CD4-positive, alpha-beta T cell treated with Interleukin-17A for 4 hours (primary cell): ENCODE measurements at places on chromosomes 6 and 20.
A peak's percentile ranks its signal among the peaks of the same experiment; 100 is the strongest.

- DNase-seq: no peak
These were observed 14.3 kb downstream of the LYRM4 start for GRCh38 chr6:5246141-5247097.

DNA sequence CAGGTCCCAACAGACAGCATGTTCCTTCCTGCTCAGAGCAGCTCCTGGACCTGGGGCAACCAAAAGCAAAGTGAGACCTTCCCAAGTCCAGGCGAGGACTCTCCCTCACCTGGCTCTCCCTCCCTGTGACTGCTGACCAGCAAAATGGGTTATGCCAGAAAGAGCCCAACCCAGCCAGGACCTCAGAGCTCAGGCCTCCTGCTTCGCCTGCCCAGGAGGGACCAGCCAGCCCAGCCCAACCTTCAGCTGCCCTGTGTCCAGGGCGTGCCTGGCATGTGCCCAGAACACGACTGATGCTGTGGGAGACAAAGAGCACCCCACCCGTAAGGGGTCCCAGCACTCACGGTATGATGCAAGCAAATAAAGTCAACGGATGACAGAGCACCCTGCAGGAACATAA lies 74.0 kb upstream of the CST7 start:
- DNase-seq: no peak

DNA sequence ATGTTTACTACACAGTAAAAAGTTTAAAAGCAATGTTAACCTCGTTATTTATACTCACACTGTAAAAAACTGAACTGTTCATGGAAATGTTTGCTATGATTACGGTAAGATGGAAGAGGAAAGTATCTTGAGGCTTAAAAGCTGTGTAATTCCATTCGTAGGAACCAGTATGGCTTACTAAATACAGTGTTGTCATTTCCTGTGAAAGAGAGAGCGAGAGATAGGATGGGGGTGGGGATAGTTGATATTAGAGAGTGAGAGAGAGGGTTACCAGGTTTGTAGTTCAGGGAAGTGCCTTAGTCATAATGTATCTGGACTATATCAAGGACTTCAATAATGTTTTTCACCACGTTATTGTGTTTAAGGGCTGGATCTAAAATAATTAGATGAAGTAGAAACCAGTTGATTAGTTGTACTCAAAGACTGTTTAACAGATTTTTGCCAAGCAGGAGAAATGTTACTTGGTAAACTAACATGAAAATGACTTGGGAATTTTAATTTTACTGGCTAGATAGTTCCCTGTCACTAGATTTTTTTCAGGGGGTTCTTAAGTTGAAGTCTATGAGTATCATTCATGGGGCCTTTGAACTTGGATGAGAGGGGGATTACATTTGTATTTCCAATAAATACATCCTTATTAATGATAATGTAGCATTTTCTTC lies 30.4 kb downstream of the AFDN start:
- DNase-seq: no peak

DNA sequence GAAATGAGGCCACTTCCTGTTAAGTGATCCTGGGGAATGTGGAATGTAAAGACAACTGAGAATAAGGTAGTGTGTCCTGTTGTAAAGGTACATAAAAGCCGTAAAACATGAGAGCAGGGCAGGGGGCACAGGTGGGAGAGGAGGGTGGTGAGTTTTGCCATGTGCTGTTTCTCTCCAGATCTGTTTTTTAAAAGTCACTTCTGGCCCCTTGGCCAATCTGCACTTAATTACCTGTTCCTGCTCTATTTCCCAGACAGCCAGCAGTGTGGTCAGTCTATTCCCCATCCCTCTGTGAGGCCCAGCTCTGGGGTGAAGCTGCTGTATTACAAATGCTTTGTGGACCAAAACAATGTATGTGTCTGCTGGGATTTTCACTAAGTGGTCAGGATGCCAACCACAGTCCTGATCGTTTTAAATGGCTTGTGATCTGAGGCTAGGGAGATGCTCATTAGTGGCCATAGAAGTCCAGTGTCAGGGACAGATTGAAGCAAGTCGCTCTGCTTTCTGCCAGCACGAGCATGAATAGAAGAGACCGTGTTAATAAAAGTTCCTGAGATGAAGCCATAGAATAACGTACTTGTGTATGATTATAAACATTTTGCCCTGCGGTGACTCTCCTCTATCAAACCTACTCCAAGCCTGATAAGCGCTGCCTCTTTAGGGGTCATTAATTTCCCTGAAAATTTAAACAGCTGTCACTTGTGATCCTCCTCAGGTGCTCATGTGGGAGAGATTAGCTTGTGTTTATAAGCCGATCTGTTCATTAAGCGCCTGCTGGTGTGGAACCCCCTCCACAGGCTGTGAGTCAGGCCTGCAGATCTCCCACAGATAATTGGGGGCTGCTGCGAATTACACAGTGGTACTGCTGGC lies 111.8 kb upstream of the CENPW start:
- no peak for DNase-seq

DNA sequence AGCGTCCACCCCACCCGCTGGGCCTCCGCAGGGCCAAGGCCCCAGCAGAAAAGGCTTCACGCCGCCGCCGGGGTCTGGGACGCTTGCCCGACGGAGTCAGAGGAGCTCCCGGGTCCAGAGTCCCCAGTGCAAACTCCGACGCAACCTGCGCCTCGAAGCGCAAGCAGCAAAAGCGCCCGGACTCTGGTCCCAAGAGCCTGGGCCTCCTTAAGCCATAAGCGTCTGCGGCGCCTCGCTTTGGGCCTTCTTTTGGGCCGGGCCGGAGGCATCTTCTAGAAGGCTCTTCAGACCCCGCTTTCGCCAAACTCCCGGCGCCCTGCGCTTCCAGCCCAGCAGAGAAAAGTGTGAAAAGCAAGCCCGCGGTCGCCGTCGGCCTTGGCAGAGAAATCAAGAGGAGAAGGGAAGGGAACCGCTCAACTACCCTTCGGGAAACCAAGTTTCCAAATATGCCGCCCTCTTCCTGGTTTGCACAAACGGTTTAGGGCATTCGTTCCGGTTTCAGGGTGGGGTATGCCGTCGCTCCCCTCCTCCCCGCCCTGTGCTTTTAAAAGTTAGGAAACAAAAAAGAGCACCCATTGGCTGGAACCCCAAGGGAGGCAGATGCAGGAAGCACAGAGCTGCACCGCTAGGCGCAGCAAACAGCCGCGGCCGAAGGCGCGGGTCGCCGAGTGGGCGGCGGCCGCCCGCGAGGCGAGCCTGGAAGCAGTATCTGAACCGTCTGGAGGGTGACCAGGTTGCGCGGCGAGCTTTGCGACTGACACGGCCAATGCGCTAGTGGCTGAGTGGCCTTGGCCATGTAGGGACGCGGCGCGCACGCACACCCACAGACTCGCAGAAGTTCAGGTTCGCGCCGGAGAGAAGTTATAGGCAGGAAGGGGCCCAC lies 1.2 kb downstream of the TBX18 start:
- DNase-seq: no peak

DNA sequence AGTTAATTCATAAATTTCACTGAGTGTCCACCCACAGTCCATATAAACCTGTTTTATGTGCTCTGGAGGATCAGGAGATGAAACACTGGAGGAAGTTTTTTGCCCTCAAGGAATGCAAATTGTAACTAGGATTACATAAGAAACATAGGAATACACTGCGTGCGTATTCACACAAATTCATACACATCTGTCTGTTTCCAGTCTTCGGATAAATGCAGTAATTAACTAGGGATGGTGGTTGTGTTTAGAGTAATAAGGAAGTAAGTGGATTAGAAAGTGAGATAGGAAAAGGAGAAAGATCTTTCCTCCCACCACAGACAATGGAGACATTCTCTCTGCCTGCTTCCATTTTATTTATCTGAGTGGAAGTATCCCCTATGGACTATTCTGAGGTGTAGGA lies 35.7 kb upstream of the POPDC3 start:
- DNase-seq: no peak

DNA sequence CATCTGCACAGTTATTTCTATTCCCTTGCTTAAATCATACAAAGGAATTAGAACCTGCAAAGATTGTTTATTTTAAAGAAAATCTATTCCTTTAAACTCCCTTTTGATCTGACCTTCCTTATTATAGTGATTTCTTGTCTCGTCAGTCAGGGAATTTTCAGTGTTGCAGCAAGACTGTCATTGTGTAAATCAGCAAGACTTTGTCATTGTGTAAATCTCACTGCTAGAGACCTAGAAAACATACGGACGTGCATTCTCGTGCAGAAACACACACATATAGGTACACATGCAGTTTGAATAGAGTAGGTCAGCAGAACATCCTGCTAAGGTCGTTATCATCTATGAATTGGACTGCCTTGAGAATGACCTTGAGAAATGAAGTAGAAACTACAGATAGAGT lies 6.2 kb upstream of the SGK1 start:
- no peak for DNase-seq

GRCh38 chr20:56069016-56069415 lies 63.7 kb upstream of the CBLN4 start:
- DNase-seq: no peak

GRCh38 chr6:144155529-144155928 lies 5.2 kb downstream of the STX11 start:
- no peak for DNase-seq

DNA sequence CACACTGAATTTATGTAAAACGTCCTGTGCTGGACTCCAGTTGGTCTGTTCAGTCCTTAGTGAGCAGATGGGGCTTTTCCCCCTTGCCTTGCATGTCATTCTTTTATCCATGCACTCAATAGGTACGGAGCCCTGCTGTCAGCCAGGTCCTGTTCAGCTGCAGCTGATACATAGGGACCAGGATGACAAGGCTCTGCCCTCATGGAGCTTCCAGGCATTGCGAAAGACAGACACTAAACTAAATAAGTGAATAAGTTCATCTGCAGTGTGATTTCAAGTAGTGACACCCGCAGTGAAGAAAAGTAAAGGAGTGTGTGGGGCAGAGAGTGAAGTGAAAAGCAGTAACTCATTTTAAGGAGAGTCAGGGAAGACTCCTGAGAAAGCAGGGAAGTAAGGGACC lies 324.2 kb downstream of the NRN1 start:
- no peak for DNase-seq

- no peak for DNase-seq
These were observed 110.5 kb upstream of the SUPT3H start for GRCh38 chr6:45488269-45488668.

- no peak for DNase-seq
These were observed 15.0 kb upstream of the TBC1D22B start for GRCh38 chr6:37242429-37243052.

- no peak for DNase-seq
These were observed 50.7 kb upstream of the TOX2 start for GRCh38 chr20:43863821-43864544.

DNA sequence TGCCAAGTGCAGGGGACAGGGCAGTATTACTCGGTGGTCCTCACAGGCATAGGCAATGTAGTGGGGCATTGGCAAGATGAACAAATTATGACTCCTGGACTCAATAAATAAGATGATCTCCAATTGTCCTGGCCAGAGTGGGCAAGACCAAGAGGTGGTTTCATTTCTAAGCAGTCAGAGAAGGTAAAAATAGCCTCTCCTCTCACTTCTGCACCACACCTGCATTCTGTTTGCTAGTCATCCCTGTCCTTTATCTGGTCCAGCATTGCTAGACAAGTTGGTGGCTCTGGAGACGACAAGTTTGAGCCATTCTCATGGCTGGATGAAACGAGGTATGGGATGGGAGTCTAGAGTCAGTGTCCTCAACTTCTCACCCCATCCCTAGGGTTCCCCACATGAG lies 83.0 kb downstream of the BANF2 start:
- DNase-seq: no peak

DNA sequence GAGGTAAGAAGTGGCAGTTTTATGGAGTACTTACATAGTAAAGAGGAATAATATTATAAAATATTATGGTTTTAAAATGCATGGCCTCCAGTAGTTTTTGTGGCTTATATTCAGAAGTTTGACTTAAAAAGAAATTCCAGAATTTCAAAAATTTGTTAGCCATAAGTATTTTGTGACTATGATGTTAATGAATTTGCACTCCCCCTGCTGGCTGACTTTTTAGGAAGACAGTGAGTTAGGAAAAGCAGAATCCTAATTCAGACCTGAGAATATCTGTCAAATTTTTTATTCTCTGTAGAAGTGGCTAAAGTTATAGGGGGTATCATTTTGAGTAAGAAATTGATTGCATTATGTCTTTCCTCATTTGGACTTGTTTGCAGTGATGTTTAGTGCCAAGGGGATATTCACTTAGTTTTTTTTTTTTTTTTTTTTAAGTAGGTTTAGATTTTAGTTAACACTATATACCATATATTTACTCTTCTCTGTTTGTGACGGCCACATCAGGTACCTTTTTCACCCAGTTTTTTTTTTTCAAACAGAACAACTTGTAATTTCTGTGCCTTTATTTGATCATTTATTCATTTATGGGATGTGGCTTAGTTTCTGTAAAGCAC lies 40.8 kb downstream of the ZFAND3 start:
- DNase-seq: peak; percentile 54

DNA sequence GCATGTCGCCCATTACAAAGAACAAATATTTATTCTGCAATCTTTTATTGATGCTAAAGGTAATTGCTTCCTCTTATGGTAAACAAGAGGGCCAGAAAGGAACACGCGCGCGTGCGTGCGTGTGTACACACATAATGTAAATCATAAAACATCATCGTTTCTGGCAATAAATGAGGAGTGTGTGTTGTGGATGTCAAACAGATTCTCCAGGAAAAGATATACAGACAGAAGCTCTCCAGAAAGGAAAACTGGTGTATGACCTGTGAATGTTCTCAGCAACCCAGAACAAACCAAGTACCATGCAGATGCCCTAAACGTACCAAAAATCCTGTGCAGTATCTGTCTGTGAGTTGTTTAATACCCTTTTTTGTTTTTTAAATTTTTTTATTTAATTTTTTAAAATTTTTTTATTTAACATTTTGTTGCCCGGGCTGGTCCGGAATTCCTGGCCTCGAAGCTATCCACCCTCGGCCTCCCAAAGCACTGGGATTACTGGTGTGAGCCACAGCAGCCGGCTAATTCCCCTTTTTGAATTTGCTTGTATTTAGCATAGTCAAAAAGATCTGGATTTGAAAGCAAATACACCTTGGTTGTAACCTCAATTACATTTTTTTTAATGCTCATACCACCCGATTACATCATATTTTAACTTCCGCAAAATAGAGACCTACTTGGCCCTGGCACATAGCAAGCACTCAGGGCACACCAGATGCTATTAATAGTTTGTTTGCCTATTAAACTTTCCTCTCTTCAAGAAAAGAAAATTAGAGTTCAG lies 909 bp upstream of the NUDT3 start:
- peak; percentile 39 for DNase-seq

GRCh38 chr6:32796848-32797776 lies 19.7 kb downstream of the HLA-DOB start:
- DNase-seq: peak; percentile 85

GRCh38 chr20:2807019-2807418 lies 6.6 kb upstream of the CPXM1 start:
- no peak for DNase-seq

DNA sequence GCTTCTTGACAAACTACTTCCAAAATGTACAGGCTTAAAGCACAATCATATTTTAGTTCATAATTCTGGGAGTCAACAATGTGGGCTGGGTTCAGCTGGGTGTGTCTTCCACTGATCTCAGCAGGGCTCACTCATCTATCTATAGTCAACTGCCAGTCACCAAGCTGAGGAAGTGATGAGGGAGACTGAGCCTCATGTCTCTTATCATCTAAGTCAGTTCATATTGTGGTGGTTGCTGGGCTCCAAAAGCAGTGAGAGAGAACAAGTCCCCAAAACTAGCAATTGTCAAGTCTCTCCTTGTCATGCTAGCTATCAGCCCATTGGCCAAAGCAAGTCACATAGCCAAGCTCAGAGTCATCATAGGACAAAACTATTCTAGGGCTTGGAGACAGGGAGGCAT lies 465.9 kb upstream of the ARID1B start:
- no peak for DNase-seq
